Kidney capillary endothelial cell (primary cell): ENCODE measurements at places on chromosomes 4 and X.
A peak's percentile ranks its signal among the peaks of the same experiment; 100 is the strongest.

- DNase-seq = no peak
Observed at GRCh38 chr4:161583549-161583948, 580.3 kb downstream of the FSTL5 start.

DNA sequence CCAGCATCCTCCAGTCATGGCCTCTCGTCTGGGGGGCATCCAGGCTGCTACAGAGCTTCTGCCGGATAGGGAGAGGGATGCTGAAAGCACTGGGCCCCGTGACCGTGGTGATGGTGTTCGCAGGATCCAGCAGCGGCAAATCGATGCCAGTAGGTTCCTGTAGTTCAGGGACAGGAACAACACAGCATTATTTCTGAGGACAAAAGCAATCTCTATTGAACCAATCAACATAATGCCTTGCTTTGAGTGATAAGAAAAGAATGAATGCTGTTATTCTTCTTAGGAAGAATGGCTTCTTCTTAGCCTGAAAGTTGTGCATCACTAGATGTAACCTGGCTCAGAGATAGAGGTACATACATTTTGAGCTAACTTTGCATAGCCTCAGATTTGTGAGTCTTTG is 378.6 kb downstream of the UNC5C start:
- DNase-seq = no peak

DNA sequence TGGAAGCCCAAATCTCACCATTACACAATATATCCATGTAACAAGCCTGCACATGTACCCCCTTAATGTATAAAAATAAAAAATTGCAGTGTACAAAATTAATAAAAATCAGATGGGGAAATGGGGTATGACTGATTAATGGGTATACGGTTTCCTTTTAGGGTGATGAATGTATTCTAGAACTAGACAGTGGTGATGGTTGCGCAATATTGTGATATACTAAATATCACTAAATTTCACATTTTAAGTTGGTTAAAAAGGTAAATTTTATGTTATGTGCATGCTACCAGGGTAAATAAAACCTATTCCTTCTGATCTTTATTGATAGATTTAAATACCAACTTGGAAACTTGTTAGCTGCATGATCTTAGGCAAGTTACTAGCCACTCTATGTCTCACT is 129.4 kb downstream of the SPANXA1 start:
- DNase-seq = no peak

DNA sequence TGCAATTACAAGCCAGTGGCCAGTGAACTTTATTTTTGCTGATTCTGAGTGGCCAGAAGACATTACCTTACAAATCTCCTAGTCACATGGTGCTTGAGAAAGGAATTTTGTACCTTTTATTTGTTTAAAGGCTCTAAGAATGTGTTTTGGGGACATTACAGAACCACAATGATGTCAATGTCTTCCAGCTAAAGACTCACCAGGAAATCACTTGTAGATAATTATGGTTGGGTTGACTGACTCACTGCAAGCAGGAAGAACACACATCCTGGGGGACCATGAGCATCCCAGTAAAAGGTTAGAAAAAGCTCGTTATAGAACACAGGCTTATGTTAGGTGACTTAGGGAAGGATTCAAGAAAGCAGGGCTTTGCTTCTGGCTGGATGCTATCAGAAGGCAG is 119.4 kb upstream of the FAM9B start:
- DNase-seq = peak; percentile 56

GRCh38 chr4:154660052-154660451 is 47.6 kb upstream of the FGG start:
- no peak for DNase-seq

- no peak for DNase-seq
Observed at GRCh38 chrX:46477435-46477834, 67.8 kb downstream of the ZNF674 start.
